ENCODE measurements at places on chromosomes 11 and 22. TPM values are rescaled to one million over a fixed set of nuclear protein-coding genes. Genes with fewer than 3 reads are reported as not detected.

- H3K4me3 ChIP-seq, result no peak overlapping the region
- no peaks in the 10 kb centered on the region for H3K27me3 ChIP-seq
- peaks cover 48% of the 10 kb centered on the region for H3K36me3 ChIP-seq
These were observed 17.6 kb upstream of the GRK2 start for GRCh38 chr11:67248653-67249052.

TRIM29 gene
- total RNA-seq, result 0.64 TPM

DNA sequence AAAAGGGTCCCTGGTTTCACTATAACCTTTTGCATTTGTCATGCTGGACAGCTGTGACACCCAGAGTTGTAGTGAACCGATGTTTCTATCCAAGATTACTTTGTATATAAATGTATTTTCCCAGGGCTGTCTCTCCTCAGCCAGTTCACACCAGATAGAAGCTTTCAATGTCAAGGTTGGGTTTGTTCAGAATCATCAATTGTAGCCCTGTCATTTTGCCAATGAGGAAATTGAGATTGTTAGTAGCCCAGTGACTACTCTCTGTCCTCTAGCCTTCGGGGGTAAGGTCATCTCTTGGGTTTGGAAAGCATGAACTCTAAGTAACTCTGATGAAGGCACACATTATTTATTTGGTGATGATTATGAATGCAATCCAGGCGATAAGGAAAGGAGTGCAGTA is 165.6 kb downstream of the DBX1 start:
- no peaks in the 10 kb centered on the region for H3K27me3 ChIP-seq
- no peaks in the 10 kb centered on the region for H3K4me1 ChIP-seq
- no peak overlapping the region for H3K4me3 ChIP-seq
- no peak for DNase-seq
- no peaks in the 10 kb centered on the region for H3K36me3 ChIP-seq
- no peak overlapping the region for H3K27ac ChIP-seq

- H3K4me1 ChIP-seq, result peaks cover 10% of the 10 kb centered on the region
- no peak overlapping the region for H3K4me3 ChIP-seq
- no peaks in the 10 kb centered on the region for H3K27me3 ChIP-seq
- no peak for DNase-seq
- no peak overlapping the region for H3K27ac ChIP-seq
These were observed 85.3 kb upstream of the MYO18B start for GRCh38 chr22:25656724-25657123.

DNA sequence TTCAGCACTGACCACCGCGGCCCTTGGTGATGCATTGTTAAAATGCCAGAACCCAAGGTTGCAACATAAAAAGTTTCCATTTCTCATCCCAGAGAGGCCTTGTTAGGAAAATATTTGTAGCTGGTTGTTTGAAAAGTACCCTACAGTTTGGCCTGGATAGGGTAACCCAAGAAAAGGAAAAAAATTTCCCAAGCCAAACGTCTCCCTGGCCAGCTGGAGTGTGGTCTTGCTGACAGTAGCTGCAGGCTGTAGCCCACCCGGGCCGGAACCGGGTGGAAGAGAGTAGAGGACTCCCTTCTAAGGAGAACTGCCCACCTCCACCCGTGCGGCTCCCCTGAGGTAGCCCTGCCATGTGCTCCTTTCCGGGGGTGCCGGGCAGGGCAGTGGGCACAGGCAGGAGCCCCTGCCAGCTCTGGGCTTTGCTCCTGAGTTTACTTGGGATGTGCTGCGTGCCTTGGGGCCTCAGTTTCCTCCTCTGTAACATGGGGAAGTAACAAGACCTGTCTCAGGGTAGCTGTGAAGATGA is 38.5 kb downstream of the IGHMBP2 start:
- no peaks in the 10 kb centered on the region for H3K4me1 ChIP-seq
- H3K36me3 ChIP-seq, result peaks cover 6% of the 10 kb centered on the region
- no peak overlapping the region for H3K27ac ChIP-seq
- H3K4me3 ChIP-seq, result no peak overlapping the region
- H3K27me3 ChIP-seq, result no peaks in the 10 kb centered on the region

SCGB1C1 gene
- total RNA-seq, result 0.41 TPM

DNA sequence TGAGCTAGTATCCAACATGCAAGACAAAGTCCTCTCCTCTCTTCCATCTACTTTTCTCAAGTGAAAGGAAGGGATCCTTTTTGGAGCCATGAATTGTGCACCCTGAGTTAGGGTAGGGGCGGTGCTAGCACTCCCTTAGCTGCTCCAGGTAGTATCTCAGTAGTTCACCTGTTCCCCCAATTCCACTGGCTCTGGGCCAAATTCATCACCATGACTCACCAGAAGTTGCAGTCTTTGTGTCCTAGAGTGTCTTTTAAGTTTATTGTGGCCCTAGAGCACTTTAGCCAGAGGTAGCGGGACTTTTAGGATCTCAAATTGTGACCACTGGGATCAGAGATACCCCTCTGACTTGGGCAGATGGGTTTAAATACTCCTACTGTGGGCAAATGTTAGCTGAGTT is 398.6 kb upstream of the ANO5 start:
- H3K27me3 ChIP-seq, result no peaks in the 10 kb centered on the region
- no peak overlapping the region for H3K4me3 ChIP-seq
- H3K4me1 ChIP-seq, result no peaks in the 10 kb centered on the region

SLC35F2 gene
- total RNA-seq, result 5.6 TPM

- no peak for DNase-seq
- H3K27ac ChIP-seq, result no peak overlapping the region
- H3K27me3 ChIP-seq, result no peaks in the 10 kb centered on the region
- no peak overlapping the region for H3K4me3 ChIP-seq
- H3K36me3 ChIP-seq, result no peaks in the 10 kb centered on the region
These were observed 3.0 kb downstream of the CASTOR1 start for GRCh38 chr22:30286331-30286730.

GRCh38 chr22:19440411-19441195 is 6.9 kb downstream of the C22orf39 start:
- no peaks in the 10 kb centered on the region for H3K27me3 ChIP-seq
- DNase-seq, result no peak
- peaks cover 6% of the 10 kb centered on the region for H3K4me1 ChIP-seq
- H3K27ac ChIP-seq, result no peak overlapping the region
- peaks cover 9% of the 10 kb centered on the region for H3K36me3 ChIP-seq

- no peaks in the 10 kb centered on the region for H3K4me1 ChIP-seq
- DNase-seq, result no peak
- no peak overlapping the region for H3K4me3 ChIP-seq
- no peak overlapping the region for H3K27ac ChIP-seq
These were observed 14.9 kb downstream of the P2RX3 start for GRCh38 chr11:57353036-57353435.

DNA sequence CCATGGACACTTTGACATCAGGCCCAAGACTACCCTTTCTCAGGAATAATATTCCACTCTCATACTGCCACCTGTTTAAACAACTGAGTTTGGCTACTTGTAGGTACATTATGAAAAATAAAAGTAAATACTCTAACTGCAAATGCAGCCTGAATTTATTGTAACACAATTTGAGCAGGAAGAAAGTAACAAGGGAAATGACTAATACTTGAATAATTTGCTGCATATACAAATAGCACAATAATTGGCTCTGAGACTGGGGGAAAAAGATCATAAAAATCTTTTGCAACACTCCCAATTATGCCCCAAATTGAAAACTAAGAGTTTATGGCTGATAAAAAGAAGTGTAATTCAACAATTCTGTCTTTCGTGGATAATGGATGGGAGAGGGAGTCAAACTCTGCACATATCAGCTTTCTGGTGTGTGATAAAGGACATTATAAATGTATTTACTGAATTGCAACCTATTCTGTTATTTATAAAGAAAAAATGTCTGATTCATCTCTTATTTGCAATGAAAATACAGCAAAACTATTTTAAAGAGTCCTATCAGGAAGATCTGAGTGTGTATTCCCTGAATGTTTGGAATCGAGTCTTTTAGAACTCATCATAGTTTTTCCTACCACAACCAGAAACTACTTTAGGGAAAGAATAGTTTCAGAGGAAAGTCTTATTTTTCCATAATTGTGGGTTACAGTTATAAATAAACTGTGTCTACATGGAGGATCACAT is 359.0 kb downstream of the JRKL start:
- no peak for DNase-seq
- H3K36me3 ChIP-seq, result no peaks in the 10 kb centered on the region
- H3K4me3 ChIP-seq, result no peak overlapping the region
- no peak overlapping the region for H3K27ac ChIP-seq

LRRN4CL gene
- 0.32 TPM for total RNA-seq

DNA sequence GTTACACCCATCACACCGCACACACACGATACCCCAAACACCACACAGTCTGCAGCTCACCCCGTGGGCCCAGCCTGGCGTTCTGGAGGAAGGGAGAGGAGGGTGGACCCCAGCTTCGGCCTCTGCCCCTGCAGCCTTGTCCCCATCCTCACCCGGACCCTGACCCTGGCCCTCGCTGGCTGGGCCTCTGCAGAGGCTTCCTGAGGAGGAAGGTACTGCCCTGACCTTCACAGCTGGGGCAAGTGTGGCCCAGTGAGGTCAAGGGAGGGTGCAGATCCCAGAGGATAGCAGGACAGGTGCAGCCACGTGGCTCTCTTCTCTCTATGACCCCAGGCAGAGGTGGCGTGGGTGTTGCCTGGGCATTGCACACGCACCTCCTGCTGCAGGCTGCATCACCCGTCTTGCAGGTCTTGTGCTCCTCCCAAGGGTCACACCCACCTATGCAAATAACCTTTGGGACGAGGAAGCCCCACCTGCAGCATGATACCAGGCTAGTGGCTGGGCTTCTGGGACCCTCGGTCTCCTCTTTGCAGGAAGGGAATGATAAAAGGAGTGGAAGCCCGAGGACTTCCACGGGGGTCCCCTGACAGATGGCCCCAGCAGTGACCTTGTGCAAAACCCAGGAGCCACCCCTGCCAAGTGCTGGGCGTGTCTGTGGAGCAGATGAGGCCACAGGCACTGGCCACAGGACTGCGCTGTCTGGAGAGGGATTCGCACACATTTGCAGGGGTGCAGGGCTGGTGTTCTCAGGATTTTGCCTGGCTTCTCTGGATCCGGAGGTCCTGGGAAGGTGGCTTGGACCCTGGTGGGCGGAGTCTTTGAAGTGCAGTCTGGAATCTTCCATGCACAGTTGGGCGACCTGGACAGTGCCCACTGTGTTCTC is 1241.5 kb downstream of the BRD1 start:
- no peaks in the 10 kb centered on the region for H3K36me3 ChIP-seq
- no peaks in the 10 kb centered on the region for H3K27me3 ChIP-seq
- peak; percentile 14 for DNase-seq
- no peak overlapping the region for H3K4me3 ChIP-seq
- H3K4me1 ChIP-seq, result no peaks in the 10 kb centered on the region
- H3K27ac ChIP-seq, result no peak overlapping the region

Measured in pancreas (tissue), 10 donors.